ENCODE measurements at places on chromosomes 1 and 21. TPM values are rescaled to one million over a fixed set of nuclear protein-coding genes. Genes with fewer than 3 reads are reported as not detected.

DNA sequence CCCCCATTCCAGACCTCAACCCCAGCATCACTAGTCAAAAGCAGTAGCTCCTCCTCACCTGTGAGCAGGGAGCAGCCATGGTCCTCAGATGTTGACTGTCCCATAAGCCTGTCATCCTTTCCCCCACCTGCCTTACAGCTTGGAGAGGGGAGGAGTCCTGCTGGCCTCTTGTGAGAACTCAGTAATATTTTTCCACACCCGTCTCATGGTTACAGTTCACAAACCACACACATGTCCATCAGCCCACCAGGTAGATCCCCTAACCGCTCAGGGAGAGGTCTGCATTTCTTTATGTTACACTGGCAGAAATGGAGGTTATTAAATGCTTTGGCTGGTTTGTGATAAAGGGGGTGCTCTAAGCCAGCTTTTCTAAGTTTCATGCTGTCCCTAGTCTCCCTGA is 26.3 kb upstream of the POU3F1 start:
- no peak for DNase-seq

- no peak for DNase-seq
Measured at GRCh38 chr1:16012590-16013219, 5.1 kb downstream of the HSPB7 start.

GRCh38 chr21:14875704-14876523 is 188.9 kb downstream of the NRIP1 start:
- DNase-seq: no peak

DNA sequence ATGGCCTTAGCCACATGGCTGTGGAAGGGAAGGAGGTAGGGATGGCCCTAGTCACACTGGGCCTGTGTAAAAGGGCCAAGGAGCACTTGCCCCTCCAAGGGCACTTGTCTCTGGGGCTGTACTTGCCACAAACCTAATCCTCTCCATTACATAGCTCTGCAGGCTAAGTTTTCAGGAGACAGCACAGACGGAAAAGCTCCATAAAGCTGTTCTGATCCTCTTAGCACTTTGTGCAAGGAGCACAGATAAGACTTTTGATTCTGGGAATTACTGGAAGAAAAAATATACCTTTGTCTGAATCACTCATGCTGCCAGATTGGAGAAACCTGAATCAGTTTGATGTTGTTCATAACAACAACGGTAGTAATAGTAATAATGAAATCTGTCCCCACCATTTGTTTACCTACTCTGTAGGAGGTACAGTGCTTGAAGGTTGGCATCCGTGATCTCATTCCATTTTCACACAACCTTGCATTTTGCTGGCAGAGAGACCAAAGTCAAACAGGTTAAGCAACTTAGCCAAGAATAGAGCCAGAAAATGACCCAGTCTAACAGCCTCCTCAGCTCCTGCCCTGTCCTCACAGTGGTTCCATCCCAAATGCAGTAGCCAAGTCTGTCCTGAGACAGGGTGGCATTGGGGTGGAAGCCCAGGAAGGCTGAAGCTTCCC is 207.1 kb downstream of the ROR1 start:
- no peak for DNase-seq

DNA sequence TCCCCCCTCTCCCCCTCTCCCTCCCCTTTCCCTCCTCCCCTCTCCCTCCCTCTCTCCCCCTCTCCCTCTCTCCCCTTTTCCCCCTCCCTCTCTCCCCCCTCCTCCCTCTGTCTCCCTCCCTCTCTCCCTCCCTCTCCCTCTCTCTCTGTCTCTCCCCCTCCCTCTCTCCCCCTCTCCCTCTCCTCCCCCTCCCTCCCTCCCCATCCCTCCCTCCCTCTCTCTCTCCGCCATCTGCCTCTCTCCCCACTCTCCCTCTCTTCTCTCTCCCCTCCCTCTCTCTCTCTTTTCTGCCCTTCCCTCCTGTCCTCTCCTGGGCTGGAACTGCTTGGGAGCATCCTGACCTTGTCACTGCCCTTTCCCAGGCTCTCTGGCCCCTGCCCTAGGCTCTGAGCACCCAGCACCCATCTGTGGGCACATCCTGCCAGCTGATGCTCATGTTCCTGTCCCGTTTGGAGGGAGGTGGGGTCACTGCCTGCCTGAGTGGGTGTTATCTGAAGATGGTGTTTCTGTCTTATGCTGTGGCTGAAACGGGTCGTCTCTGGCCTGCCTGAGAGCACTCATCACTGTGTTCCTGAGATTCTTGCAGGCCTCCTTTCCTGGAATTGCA is 10.8 kb downstream of the FTCD start:
- no peak for DNase-seq

GRCh38 chr21:45029948-45030681 is 44.3 kb upstream of the ADARB1 start:
- no peak for DNase-seq

- no peak for DNase-seq
Measured at GRCh38 chr1:234345237-234345636, 28.0 kb upstream of the COA6 start.

DNA sequence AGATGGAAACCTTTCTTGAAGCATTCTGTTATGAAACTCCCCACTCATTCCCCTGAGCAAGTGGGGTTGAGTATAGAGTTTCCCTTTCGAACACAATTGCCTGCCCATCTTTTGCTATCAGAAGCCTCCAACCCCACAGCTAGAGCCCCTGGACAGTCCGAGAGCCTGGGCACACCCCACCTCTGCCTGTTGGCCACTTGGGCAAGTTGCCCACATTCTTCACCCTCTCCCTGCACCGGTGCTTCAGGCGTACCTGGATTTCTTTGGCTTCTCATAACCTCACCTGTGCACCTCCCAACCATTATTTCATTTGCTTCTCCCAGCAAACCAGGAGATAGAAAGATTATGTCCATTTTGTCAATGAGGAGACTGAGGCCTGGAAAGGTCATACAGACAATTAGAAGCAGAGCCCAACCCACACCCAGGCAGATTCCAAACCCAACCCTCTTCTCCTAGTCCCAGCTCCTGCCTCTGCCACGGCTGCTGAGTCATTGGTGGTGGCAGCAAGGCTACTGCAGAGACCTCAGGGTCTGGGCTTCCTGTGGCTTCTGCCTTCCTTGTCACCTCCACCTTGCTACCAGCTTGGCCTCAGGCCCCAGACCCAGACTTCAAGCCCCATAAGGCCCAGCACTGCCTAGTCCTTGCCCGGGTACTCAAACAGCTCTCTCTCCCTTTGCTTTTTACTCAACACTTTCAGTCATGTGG is 118.7 kb upstream of the ZBTB40 start:
- no peak for DNase-seq

C1orf116 gene
- total RNA-seq: 0.07 TPM

PROX1 gene
- 46.5 TPM for total RNA-seq

MPL gene
- not detected for total RNA-seq

MFAP2 gene
- total RNA-seq: 5.5 TPM
